Right forelimb (tissue), 1 donor: ENCODE measurements at places on chromosomes 3 and 15.

DNA sequence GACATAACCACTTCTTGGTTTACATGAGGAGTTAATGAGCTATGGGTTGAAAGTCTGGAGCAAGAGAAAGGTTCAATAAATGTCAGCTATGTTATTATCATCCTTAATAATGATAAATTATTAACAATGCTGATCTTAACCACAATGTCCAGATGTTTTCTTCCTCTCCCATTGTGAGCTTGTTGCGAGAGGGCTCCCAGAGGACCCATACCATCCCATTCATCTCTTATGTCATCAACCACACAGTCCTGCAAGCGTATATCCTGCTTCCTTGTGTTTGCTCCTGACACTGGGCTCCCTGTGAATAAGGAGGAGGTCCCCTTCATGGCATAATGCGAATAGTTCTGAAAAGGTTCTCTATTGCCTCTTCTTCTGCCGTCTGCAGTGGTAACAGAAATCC lies 266.8 kb downstream of the TLE3 start:
- DNase-seq = no peak

DNA sequence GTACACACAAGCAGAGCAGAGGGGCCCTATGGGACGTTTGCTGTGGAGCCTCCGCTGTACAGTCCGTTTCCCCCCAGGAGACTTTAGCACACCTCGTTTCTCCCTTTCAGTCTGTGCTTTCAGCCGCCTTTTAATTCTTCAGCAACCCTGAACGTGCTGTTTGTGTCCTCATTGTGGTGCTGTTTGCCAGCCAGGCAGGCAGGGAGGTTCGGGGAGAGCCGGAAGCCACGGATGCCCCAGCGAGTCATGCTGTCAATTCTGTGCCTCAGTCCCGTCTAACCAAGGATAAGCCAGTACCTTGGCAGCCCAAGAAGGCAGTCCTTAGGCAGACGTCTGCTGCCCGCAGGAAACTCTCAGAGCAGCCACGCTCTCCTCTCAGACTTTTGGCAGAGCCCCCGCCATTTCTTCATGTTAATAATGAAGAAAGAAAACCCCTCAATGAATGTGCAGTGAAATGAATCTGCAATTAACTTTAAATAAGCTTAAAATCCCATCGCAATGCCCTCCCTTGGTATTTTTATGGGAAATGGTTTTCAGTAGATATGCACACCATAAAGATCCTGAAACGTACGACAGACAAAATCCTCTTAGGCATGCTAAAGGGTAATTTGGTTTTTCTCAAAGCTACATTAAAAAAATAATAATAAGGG lies 158.6 kb downstream of the UACA start:
- no peak for DNase-seq

- DNase-seq = no peak
These were observed 8.0 kb downstream of the MUC13 start for GRCh38 chr3:124926426-124927101.

DNA sequence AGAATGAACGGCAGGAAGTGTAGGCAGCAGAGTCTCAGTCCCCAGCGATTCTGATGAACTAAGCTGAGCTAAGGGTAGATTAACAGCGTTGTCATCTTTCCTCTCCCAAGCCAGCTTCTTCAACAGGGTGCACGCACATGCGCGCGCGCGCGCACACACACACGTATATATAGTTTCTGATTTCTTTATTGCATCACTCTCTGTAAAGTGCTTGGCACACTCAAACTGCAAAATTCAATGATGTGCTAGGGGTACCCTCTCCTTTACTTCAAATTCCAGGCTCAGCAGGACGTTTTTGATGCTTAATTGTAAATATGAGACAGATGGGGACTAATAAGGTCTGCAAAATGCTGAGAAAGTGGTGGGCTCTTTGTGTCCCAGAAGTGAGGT lies 26.1 kb upstream of the VPS8 start:
- no peak for DNase-seq

GRCh38 chr15:31440754-31441311 lies 114.2 kb downstream of the KLF13 start:
- no peak for DNase-seq

DNA sequence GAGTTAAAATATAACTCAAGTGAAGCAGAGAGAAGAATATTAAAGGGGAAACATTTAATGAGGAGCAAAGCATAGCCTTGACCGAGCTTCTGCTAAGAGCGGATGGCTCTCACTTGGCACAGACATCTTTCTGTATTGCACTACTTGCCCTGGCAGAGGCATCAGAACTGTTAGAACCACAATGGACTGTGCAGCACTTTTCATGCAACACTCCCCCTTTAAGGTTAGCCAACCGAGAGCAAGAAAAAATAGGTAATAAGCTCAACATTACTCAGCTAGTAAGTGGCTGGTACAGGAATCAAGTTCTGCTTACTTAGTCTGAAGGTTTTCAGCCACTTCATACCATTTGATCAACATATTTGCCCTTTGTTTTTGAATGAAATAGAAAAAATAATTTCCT lies 33.7 kb downstream of the CRTC3 start:
- DNase-seq = no peak

DNA sequence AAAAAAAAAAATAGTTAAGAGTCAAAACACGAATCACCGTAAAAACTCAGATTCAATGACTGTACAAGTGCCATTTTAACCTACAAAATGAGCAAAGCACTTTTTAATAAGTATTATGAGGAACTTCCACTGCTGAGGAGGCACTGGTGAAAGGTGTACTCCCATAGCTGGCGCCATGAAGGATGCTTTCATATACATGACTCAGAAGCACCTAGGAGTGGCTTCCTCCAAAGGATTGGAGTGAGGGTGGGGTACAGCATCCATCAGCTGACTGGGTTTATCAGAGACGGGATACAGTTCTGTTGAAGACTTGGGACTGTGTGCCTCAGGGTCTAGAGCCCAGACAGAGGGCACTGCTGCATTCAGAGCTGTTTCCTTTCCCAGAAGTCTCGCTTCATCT lies 60.9 kb upstream of the MEX3B start:
- no peak for DNase-seq

GRCh38 chr15:38229705-38230310 lies 22.8 kb upstream of the SPRED1 start:
- no peak for DNase-seq

DNA sequence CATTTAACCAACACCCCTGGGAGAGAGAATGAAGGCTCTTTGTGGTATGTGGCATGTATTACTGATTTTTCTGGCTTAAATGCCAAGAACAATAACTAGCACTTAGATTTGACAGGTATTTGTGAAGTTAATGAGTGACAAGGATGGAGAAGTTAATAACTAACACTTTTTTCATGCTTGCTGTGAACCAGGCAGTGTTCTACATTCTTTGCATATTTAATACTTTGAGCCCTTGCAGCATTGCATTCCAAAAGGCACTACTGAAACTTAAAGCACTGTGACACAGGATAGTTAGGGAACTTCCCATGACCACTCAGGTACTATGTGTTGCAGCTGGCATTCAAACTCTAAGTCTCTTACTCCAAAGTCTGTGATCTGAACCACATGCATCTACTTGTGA lies 650.6 kb downstream of the ZPLD1 start:
- DNase-seq = no peak

DNA sequence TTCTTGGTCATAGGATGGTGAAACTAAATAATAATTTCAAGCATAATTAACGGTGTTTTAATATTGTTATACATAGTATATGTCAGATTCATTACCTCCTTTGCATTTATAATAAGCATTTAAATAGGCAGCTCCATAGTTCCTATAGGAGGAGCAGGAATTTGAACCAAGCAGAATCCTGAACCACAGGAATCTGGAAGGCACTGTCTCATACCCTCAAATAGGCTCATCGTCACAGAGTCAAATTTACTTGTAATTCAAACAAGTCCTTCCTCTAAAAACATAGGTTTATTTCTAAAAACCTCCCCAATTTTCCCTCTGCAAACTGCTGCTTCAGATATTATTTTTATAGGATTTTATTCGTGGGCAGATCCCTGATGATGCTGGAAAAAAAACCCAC lies 376.3 kb upstream of the ARHGEF26 start:
- no peak for DNase-seq

DNA sequence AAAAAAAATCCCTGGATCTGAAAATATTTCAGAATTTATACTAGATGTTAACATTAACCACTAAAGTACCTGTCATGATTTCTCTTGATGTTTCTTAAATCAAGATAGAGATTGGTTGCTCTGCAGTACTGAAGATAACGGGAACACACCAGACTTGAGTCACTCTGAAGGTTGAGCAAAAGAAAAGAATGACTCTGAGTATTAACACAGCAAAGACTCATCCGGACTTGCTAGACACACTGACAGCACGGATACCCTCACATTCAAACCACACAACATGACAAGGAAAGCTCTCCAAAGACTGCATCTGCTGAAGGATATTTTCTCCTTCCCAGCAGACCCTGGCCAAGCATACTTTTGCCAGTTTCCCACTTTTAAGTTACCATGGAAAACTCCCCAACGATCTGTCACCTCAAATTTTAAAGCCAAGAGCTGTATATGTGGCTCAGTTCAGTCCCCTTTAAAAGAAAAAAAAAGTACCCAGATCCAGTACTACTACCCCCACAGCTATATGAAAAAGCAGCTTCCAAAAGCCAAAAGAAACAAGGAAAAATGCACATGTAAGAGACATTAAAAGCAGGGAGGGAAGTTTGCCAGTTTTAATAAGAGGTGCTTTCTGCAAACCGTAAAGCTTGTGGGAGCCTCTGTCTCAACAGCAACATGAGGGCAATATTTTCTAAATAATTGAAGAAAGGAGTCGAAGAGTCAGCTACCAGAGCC lies 8.3 kb downstream of the EOGT start:
- no peak for DNase-seq

- no peak for DNase-seq
These were observed 811.4 kb downstream of the NR2F2 start for GRCh38 chr15:97141871-97142270.

- DNase-seq = no peak
These were observed 49.4 kb downstream of the MYZAP start for GRCh38 chr15:57640930-57641682.

GRCh38 chr15:29540479-29540878 lies 270.9 kb upstream of the NSMCE3 start:
- DNase-seq = no peak

DNA sequence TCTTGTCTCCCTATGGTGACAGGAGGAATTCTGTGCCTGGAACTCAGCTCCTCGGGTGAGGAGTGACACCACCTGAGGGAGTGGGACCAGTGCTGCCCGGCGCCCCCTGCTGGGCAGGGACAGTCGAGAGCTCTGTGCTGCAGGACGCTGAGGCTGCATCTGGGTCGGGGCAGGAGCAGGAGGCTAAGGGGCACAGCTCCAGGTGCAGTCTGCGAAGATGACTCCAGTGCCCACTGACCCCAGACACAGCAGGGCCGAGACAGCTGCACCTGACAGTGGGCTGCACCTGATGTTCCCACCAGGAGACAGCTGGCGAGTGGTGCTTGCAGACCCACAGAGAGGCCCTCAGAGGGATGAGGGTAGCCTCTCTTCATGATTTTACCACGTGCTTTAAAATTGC lies 152.9 kb downstream of the ATP10A start:
- no peak for DNase-seq

GRCh38 chr3:130948001-130948773 lies 54.3 kb downstream of the ATP2C1 start:
- DNase-seq = no peak

GRCh38 chr3:42515391-42515916 lies 13.0 kb downstream of the VIPR1 start:
- no peak for DNase-seq

DNA sequence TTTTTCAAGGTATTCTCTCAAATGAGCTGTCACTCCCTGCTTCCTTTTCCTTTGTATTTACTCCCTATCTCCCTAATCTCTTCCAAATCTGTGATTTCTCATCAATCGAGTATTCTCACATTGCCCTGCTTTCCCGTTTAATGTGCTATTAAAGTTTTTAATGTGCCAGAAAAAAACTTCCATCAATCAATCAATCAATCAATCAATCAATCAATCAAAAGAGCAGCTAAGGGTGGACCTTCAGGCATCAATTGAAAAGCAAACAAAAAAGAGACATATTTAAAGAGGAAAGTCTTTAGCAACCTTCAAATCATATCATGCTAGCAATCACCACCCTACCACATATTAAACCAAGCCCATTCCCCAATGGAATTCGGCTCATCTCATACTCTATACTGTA lies 58.9 kb downstream of the SATB1 start:
- DNase-seq = no peak

- DNase-seq = no peak
These were observed 227.2 kb upstream of the TP63 start for GRCh38 chr3:189404024-189404423.

GRCh38 chr3:156772588-156773206 lies 53.5 kb upstream of the LEKR1 start:
- no peak for DNase-seq

DNA sequence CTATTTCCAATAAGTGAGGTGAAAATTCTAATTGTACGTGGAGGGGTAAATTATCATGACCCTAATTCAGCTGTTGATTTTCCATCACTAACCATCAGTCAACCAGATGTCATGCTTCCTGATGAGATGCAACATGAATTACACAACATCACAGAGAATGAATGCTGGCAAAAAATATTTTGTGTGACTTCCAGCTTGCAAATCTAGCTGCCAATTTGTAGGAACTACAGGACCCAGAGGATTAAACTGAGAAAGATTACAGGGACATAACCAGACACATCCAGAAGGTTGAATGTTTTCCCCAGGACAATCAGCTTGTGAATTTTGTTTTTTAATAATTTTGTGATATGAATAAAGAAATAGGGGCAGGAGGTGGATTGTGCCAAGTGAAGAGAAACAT lies 349.0 kb upstream of the ATP10A start:
- DNase-seq = no peak

DNA sequence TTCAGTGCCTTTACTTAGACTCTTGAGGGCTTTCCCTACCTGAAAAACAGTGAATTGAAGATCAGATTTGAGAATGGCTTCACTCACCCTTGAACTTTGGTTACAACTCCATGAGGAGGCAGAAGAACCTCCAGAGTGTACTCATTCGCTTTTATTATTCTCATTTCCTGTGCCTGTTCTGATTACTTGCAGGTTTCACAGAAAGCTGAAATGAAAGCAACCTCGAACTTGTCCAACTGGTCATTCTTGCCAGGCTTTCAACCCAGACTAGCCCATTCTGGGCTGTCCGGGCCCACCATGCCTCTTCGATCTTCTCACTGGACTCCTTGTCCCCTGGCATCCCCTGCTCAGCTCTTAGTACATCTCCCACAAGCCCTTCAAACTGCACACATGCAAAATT lies 20.2 kb upstream of the THUMPD3 start:
- DNase-seq = no peak

GRCh38 chr3:178320456-178321351 lies 215.5 kb upstream of the KCNMB2 start:
- DNase-seq = no peak

DNA sequence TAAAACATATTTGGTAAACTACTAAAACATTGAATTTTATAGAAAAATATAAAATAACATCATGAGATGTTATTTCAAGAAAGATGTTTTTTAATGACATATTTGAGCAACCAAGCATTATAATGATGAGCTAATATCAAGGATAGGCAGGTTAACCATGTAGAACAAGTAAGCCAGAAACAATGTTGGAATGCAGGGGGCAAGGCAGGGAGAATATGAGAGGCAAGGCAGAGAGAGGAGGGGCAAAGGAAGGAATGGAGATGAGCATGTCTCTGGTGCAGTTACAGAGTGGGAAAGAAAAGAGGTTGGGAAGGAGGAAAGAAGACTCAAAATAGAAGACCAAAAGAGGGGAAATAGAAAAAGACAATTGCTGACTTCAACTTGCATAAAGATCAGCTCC lies 390.4 kb downstream of the MCTP2 start:
- no peak for DNase-seq

- DNase-seq = no peak
These were observed 603 bp downstream of the SLC7A14 start for GRCh38 chr3:170585008-170585936.

- DNase-seq = no peak
These were observed 427.3 kb downstream of the CNTN4 start for GRCh38 chr3:2525968-2526367.
